Bronchial epithelial cell (primary cell): ENCODE measurements at places on chromosomes 11 and 22. TPM values are rescaled to one million over a fixed set of nuclear protein-coding genes. Genes with fewer than 3 reads are reported as not detected.

DNA sequence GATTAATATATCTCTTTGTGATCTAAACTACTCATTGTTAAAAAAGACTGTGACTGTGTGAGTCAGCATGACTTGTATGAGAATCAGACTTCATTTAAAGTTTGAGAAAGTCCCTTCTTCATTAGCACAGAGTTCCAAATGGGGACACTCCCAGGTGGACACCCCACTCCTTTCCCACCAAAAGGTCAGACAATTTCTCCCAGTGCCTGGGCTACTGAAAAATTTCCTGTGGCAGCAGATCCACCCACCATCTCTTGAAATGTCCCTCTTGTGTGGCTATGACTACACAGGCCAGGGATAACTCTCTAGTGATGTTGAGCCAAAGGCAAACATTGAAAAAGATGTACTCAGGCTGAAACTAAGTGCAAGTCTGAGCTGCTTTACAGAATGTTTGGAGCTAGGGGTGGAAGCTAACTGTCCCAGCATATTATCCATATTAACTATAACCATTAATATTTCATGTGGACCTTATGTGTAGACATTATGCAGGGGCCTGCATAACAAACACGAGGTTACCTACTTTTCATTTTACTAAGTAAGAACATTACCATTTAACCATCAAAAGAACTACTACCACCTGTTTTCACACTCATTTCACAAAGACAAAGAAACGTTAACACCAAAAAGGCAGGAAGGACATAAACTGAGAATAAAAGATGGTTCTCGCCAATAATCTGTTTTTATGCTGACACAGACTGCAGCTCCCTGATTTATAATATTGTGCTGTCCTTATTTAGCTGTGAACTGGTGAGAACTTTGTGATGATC, 44.8 kb downstream of the MMP20 start:
- DNase-seq = peak; percentile 75

DNA sequence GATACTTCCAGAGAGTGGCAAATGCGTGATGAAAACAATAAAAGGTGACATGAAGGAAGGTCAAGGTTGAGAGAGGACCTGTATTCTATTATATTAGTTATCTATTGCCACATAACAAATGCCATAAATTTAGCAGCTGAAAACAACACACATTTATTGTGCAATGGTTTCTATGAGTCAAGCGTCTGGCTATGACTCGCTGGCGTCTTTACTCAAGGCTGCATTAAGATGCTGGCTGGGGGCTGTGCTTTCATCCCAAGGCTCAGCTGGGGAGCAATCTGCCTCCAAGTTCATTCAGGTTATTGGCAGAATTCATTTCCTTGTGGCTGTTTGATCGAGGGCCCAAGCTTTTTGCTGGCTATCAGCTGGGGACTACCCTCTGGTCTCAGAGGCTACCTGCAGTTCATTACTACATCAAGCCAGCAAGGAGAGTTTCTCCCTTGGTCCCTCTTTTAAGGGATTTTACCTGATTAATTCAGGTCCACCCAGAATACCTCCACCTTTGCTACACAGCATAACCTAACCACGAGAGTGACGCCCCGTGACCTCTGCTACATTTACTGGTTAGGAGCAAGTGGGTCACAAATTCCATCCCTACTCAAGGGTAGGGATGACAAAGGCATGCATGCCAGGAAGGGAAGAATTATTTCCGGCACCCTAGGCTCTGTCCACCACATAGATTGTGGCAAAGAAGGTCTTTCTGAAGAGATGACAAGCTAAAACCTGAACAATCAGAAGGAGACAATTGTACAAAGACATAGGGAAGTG, 549.1 kb downstream of the MN1 start:
- peak; percentile 89 for DNase-seq

OR5A1 gene
- not detected in 2 replicates for total RNA-seq

- DNase-seq = no peak
Measured at GRCh38 chr11:67538823-67539505, 15.7 kb upstream of the CABP2 start.

CERK gene
- 29.5 and 36.1 TPM in 2 replicates for total RNA-seq

PDE2A gene
- total RNA-seq = 1.2 and 1.6 TPM in 2 replicates

CYP2D6 gene
- 0.53 and 0.64 TPM in 2 replicates for total RNA-seq

HTR3A gene
- 0.26 TPM in 1 of 2 replicates, not detected in the other for total RNA-seq

DNA sequence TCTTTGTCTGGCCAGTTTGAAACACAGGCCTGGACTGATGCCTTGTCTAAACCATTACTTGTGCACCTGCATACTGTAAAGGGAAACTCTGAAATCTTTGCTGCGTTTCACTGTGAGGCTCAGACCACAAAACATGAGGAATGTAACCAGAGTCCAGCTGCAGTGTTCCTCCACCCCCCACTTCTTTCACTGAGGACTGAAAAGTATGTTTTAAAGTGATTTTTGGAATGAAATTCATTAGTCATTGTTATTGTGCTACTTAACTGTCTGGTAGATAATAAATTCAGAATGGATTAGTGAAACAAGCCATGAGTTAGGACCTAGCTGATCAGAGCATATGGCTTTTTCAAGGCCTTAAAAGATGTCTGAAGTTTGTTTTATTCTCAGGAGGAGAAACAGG, 181.2 kb downstream of the WNT11 start:
- no peak for DNase-seq

NLRP6 gene
- total RNA-seq = not detected in 2 replicates

DNA sequence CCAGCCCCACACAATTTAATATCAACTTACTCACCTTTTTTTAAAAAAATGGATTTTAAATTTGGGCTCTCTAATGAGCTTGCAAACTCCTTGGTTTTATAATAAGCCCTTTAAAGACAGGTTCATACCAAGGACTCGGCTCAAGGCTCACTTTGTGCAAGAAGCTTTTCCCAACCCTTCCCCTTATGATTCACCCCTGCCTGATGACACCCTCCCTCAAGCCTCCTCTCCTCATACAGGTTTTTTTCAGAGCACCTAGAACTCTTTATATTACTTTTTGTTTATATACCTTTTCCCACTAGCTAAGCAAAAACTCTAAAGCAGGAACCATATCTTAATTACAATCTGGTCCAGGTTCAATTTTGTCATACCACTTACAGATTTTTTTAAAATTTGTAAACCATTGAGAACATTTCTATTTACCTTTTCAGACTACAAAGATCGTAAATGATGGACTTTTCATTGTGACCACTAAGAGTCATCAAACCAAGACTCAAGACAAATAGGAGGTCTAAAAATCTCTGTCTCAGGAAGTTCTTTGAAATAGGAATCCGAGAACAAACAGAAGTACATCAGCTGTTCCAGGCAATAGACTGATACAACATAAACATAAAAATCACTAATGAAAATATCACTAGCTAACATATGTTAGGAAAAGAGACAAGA, 13.1 kb upstream of the EXPH5 start:
- DNase-seq = peak; percentile 85

GRCh38 chr11:10650630-10651029, 42.9 kb downstream of the IRAG1 start:
- DNase-seq = no peak

C1QTNF4 gene
- 0.13 and 0.26 TPM in 2 replicates for total RNA-seq

PYGM gene
- 0.26 and 0.51 TPM in 2 replicates for total RNA-seq

DNA sequence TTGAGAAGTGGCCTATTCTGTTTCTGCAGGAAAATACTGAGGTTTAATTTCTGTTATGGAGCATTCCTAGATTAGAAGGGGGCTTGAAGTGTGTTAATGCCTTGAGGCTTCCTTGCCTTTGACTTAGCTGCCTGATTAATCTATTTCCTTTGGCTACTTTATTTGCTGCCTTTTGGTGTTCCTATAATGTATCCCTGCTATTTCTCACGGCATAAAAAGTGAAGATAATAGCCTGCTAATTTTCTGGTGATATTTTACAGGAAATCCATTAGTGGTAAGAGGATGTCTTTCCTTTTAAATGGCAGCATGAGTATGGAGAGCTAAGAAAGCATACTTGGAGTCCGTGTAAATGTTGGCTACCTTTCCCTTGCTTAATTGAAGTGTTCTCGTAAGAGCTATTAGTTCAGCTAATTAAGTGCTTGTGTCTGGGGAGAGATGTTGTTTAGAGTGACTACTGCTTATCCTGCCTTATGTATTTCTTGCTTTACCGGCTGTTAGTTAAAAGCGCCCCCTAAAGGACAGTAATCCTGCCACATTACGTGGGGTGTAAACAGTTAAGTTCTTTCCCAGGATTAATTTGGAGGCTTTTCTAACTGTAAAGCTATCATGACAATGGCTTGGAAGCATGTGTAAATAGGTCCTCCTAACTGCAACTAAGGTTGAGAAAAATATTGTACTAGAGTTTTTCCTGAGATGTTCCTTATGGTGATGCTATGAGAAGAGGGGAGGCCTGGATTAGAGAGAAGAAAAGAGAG, 45.6 kb downstream of the ZNF280B start:
- DNase-seq = no peak

GRCh38 chr11:15745266-15745665, 611.1 kb downstream of the SOX6 start:
- DNase-seq = peak; percentile 74

DNA sequence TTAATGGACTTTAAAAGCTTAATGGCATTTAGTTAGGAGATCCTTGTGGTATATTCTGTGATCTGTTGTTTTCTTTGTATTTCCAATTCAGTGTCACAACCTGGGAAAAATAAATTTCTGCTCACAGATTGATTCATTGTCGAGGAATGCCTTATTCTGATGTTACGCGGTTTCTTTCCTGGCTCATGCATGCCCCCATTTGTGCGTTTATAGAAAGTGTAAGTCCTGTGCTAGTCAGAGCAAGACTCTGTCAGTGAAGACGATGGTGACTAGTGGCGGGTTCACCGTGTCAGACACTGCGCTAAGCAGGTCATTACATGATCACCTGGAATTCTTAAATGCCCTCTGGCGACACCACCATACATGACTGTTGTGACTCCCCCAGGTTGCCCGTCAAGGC, 169.4 kb downstream of the TBC1D22A start:
- peak; percentile 60 for DNase-seq

SHANK2 gene
- total RNA-seq = 6.6 and 8.1 TPM in 2 replicates

GRCh38 chr11:118610225-118610772, 2.9 kb downstream of the PHLDB1 start:
- no peak for DNase-seq

OR2D2 gene
- total RNA-seq = 0.26 TPM in 1 of 2 replicates, not detected in the other
